ENCODE measurements at places on chromosomes 7 and 10. TPM values are rescaled to one million over a fixed set of nuclear protein-coding genes. Genes with fewer than 3 reads are reported as not detected.

GRCh38 chr7:525740-526139 is 6.1 kb upstream of the PDGFA start:
- DNase-seq, result no peak
- H3K4me3 ChIP-seq, result no peak overlapping the region
- H3K36me3 ChIP-seq, result no peaks in the 10 kb centered on the region

- no peak for DNase-seq
- no peak overlapping the region for H3K27ac ChIP-seq
- no peaks in the 10 kb centered on the region for H3K27me3 ChIP-seq
- peaks cover 13% of the 10 kb centered on the region for H3K4me1 ChIP-seq
Measured at GRCh38 chr10:69218831-69219230, 1.3 kb upstream of the HKDC1 start.

DNA sequence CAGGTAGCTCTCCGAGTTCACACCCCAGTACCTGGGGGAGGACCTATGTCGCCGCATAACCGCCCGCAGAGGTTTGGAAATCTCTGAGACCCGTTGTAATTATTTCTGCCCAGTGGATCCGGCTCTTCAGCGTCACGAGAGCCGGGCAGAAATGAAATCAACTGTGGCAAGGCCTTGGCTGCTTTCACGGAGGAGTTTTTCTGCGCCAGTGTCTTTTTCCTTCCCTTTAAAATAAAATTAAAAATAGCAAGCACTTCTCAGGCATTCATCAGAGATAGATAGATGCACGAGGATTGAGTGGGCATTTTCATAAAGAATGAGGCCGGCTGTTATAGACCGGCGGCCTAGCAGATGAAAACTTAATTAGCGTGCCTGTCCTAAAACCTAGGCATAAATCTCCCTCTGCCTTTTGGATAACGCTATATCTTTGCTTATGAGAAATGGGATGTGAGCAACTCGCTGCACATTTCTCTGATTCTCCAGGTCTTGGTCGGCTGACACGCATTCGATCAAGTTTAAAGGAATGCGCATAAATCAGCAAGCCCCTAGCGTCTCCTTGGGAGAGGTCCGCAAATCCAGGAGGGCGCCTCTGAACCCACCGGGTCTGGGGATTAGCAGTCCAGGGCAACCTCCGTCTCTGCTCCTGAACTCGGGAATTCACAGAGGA is 6.4 kb downstream of the HOXA13 start:
- peaks cover 100% of the 10 kb centered on the region for H3K27me3 ChIP-seq
- no peak overlapping the region for H3K27ac ChIP-seq
- no peak for DNase-seq
- no peaks in the 10 kb centered on the region for H3K36me3 ChIP-seq
- H3K4me3 ChIP-seq, result no peak overlapping the region

DNA sequence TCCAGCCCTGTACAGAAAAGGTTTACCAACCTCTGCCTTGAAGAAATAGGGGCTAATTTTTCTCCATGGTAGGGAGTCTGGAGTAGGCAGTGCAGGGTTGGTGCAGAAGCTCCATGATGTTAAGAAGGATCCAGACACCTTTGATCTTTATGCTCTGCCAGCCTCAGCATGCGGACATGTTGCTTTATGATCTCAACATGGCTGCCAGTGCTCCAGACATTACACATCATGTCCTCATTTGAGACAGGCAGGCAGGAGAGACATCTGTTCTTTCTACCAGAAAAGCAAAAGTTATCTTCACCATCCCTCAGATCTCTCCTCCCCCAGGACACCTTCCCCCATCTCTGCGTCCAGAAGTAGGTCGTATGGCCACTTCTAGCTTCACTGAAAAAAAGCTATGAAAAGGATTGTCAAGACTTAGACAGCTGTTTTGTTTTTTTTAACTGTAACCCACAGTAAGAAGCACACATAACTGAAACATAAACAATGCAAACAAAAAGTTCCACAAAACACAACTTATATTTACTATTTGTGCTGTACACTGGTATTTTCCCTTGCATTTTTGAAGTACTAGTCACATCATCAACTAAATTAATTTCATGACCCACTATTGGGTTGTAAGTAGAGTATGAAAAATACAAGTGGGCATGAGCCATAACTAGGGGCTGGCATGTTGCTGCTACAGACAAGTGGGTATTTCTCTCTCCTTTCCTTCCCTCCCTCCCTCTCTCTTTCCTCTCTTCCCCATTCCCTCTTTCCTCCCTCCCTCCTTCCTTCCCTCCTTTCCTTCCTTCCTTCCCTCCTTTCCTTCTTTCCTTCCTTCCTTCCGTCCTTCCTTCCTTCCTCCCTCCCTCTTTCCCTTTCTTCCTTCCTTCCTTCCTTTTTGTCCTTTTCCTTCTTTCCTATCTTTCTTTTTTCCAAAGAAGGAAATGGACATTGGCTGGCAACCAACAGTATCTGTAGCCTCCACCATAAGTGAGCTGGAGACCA is 2.6 kb upstream of the RASSF4 start:
- no peak for DNase-seq
- H3K4me1 ChIP-seq, result peaks cover 18% of the 10 kb centered on the region
- H3K36me3 ChIP-seq, result no peaks in the 10 kb centered on the region
- H3K4me3 ChIP-seq, result no peak overlapping the region
- H3K27ac ChIP-seq, result no peak overlapping the region

The PHKG1 gene
- 1.7 TPM for polyA plus RNA-seq
